ENCODE measurements at places on chromosomes 12 and 14.

GRCh38 chr12:62516927-62517326 is 50.3 kb downstream of the MON2 start:
- DNase-seq, result no peak

- no peak for DNase-seq
Observed at GRCh38 chr14:36665887-36666415, 4.3 kb downstream of the PAX9 start.

- no peak for DNase-seq
Observed at GRCh38 chr12:80205960-80206359, 106.6 kb downstream of the OTOGL start.

GRCh38 chr14:90795744-90796143 is 20.5 kb downstream of the TTC7B start:
- no peak for DNase-seq

- DNase-seq, result no peak
Observed at GRCh38 chr12:38690646-38691045, 214.7 kb downstream of the CPNE8 start.

DNA sequence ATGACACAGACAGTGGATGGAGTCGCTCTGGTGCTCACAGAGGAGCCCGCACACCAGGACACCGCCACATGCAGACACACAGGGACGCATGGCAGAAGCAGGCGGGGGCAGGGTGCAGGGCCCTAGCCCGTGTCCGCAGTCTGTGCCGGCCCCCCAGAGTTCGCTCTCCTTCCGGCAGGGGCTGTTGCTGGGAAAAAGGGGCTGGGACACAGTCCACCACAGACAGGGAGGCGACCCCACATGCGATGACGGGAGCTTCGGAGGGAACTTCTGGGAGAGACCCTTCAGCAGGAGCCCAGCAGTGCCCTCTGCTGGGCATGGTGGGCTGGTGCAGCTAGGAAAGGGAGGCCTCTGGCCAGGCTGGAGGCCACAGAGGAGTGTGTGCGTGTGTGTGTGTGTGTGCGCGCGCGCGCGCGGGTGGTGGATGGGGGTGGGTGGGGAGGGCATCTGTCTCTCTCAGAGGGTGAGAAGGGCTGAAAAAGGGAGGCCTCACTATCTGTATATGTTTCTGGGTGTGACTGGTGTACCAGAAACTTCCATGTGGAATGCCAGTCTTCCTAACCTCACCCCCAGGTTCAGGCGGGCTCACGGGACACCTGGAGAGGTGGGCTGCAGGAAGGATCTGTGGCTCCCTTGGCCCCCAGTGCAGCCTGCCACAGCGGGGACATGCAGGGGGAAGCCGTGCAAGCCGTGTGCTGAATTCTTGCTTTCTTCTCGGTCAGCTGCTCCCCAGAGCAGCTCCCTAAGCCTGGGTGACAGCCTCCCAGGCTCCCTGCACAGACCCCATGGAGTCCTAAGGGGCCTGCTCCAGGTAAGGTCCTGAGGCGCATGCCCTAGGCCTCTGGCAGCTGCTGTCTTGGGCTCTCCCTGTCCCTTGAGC is 60.7 kb downstream of the PLEKHG3 start:
- DNase-seq, result peak; percentile 91

GRCh38 chr12:62866451-62867082 is 68.4 kb downstream of the PPM1H start:
- no peak for DNase-seq

DNA sequence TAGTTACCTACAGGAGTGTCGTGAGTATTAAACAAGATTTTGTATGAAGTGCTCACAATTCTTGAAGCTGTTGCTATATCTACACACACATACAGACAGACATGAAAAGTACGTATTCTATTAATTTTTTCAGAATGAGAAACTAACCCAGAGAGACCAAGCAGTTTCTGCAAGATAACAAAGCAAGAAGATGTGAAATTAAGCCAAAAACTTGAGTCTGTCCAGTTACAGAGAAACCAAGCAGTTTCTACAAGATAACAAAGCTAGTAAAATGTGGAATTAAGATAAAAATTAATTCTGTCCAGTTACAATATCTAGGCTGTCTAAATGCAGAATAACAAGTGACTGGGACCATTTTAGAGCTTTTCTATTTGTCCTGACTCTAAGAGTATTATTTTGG is 132.4 kb downstream of the ALG10B start:
- DNase-seq, result no peak

- no peak for DNase-seq
Observed at GRCh38 chr14:50801706-50802105, 29.3 kb downstream of the NIN start.

DNA sequence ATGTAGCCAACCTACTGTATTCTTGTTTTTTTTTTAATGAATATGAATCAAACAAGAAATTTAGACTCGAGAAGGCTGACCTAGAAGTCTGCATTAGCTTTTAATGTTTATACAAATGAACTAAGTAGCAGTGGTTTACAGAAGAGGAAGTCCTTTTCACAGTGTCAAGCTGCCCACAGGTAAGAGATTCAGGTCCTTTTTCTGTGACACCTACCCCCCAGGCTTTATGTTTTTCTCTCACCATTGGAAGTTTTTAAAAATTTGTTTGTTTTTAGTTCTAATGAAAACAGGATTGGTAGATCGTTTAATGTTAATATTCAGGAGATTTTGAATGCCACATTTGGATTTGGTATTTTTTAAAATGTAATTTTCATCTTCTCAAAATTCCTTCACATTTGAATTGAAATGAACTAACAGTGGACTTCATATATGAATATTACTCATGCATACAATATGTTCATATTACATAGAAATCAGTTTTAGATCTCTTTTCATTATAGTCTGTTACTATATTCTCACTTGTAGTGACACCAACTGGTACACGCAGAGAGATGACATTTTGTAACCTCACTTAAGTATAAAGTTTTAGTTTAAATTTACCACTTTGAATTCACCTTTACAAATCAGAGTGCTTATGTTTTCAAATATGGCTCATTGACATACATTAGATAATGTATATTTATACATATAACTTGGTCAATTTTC is 29.7 kb downstream of the ATF7IP start:
- no peak for DNase-seq

- DNase-seq, result no peak
Observed at GRCh38 chr12:98532687-98533304, 17.4 kb downstream of the TMPO start.

- DNase-seq, result no peak
Observed at GRCh38 chr14:20198991-20199390, 8.3 kb downstream of the OR11G2 start.

- no peak for DNase-seq
Observed at GRCh38 chr12:6608592-6609281, 1.6 kb upstream of the CHD4 start.

DNA sequence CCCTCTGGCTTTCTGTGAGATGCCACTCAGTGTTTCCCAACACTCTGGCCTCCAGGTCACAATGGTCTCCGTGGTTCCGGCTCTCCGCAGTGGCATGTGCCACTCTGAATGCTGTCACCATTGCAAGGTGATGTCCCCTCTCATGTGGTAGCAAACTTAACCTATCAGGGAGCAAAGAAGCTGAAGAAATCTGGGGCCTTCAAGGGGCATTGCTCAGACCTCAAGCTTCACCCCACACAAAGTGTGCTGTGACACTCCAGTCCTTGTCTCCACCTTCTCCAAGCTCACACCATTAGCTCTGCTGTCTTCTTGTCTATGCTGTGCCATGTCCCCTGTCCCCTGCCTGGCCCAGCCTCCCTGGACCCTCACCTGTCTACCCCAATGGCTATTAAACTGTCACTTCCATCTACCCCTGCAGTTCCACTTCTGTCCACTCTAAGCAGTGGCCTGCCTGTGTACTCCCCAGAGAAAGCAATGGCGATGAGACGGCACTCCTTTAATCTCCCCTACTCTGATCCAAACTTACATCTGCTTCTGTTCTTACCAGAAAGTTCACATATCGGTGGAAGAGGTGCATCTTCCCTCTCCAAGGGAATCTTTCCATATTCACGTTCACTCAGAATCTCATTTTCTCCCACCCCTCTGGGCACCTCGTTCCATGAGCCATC is 93.7 kb downstream of the DHRS2 start:
- DNase-seq, result no peak

DNA sequence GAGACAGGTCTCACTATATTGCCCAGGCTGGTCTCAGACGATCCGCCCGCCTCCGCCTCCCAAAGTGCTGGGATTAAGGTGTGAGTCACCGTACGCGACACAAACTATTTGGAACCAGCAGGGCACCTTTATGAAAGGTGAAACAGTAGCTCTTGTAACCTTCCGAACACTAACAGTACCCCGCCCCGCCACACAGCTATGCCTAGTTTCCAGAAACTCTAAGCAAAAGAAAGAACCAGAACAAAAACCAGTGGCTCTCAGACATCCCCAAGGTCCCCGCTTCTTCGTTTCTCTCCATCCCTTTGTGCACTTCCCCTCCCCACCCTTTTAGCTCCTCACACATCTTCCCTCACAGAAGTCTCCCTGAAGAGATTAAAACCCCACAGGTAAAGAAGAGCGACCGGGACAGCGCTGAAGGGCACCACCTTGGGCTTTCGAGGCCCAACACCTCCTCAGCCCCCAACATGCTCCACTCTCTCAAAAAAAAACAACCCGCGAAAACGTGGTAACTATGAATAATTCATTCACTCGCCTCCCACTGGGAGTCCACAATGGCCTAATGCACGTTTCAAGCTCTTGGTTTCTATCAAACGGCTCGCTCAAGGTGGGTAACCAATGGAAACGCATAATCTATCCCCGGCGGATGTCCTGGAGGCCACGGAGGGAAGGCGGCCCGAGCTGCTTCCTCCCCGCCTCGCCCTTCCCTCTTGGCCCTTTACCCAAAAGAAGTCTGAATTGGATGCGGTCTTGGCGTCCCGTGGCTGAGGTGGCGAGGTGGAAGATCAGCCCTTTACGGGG is 877 bp downstream of the BAG5 start:
- DNase-seq, result no peak

DNA sequence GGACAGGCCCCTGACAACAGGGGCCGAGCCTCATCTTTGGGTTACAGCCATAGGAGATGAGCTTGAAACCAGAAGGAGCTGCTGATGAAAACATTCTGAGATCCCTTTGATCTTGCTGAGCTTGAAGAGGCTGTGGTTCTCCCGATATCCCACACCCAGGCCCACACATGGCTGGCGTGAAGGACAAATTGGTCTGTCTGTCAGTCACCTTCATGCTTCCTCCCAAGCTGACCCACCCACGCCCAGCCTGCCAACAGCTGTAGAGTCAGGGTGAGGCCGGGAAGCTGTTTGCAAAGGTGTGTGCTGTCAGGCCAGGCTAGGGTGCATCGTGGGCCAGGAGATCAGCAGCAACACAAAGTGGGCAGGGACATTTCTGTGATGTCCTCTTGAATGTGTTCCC is 43.2 kb downstream of the FZD10 start:
- DNase-seq, result no peak

- no peak for DNase-seq
Observed at GRCh38 chr12:113634474-113634873, 162.8 kb upstream of the LHX5 start.

GRCh38 chr12:30706476-30706875 is 10.8 kb upstream of the IPO8 start:
- no peak for DNase-seq

- no peak for DNase-seq
Observed at GRCh38 chr14:30002859-30003258, 75.2 kb upstream of the PRKD1 start.

GRCh38 chr12:30806989-30807694 is 52.4 kb upstream of the CAPRIN2 start:
- peak; percentile 45 for DNase-seq

- no peak for DNase-seq
Observed at GRCh38 chr12:87388376-87388775, 640.8 kb downstream of the C12orf50 start.

DNA sequence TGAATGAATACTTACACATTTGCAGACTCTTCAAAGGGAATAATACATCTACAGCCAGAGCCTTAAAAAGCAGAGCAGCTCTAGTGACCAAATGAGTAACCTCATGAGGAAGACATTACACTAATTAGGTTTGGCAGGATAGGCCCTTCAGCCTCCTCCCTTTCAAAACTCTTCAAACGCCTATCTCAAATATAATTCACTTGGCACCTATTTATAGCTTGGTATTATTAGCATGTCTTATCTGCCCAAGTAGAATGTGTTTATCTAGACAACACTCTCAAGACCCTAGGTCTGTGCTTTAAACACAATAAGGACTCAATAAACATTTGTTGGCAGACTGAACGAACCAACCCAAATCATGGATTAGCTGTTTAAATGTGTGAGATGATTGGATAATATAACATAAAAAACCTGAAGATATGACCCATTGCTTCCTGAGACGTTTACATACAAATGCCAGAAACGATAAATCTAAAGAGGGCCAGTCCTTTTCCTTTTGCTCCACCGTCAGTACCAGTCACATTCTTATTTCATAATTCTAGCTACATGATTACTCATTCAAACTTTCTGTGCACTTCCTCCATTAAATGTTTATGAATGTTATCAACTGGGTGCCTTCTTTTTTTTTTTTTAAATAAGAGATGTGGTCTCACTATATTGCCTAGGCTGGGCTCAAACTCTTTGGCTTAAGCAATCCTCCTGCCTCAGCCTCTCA is 123.3 kb downstream of the CEP83 start:
- DNase-seq, result no peak

DNA sequence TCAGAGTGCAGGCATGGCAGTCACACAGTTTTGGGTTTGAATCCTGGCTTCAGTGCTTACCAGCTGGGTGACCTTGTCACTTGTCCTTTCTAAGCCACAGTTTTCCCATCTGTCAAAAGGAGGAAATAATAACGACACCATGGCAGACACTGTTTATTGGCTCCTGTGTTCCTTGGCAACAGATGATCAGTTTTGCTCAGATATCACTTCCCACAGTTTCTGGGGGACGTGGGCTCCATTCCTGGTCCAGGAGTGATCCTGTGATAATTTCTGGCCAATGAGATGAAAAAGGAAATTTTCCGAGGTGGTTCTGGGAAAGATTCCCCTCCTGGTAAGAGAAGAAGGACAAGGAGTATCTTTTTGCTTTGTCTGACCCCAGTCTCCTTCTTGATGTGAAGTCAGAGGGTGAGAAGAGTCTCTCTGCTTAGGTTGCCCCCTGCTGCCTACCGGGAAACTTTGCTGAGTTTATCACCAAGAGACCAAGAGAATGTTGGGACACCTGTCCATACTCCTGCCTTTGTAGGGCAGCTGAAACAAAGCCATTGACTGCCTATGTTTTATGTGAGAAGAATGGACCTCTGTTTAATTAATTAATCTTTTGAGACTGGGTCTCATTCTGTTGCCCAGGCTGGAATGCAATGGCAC is 178.9 kb upstream of the NRXN3 start:
- DNase-seq, result no peak

GRCh38 chr12:66187036-66187435 is 2.0 kb upstream of the IRAK3 start:
- DNase-seq, result no peak

DNA sequence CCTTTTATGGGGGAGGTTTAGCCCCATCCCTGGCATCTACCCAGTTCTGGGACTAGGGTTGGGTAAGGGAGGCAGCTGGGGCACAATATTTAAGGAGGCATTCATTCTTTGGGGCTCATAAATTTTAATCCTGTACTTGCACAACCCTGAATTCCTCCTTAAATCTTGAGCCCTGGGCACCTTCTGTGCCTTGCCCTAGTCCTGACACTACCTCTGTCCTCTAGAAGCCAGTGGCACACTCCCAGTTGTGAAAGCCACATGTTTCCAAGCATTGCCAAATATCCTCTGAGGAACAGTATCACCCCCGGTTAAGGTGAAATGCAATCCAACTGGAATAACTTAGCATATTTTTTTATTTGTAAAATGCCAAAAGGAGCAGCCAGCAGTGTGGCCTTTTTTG is 36.6 kb downstream of the SLC16A7 start:
- no peak for DNase-seq

Data from spinal cord (tissue), 10 donors.